ENCODE measurements at places on chromosomes 7 and 10. TPM values are rescaled to one million over a fixed set of nuclear protein-coding genes. Genes with fewer than 3 reads are reported as not detected.

DNA sequence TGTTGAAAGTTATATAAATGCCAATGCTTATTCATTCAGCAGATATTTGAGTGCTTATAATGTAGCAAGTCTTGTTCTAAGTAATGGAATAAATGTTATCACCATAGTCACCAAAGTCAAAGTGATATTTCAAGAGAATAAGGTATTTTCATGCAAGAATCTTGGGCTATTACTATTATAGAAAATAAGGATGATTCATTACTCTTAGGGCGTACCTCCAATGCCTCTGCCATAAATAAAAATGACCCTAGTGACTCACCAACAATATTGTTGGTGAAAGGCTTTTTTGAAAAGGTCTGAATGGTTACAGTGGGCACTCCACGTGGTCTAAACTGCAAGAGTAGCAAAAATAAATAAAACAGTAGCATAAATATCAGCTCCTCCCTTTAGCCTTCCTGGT lies 68.4 kb downstream of the RALA start:
- DNase-seq, result no peak

The ANLN gene
- polyA plus RNA-seq, result 12.8 TPM

GRCh38 chr7:83547526-83547925 lies 101.4 kb downstream of the SEMA3E start:
- peak; percentile 42 for DNase-seq

- DNase-seq, result no peak
These were observed 2.6 kb upstream of the MYPN start for GRCh38 chr10:68106656-68107055.

- DNase-seq, result no peak
These were observed 58.1 kb downstream of the ITGA8 start for GRCh38 chr10:15661574-15661973.

GRCh38 chr7:132412435-132412834 lies 163.8 kb downstream of the PLXNA4 start:
- DNase-seq, result no peak

The MOGAT3 gene
- 15.4 TPM for polyA plus RNA-seq

- no peak for DNase-seq
These were observed 381.2 kb upstream of the MBL2 start for GRCh38 chr10:53153831-53154230.

The LIMK1 gene
- polyA plus RNA-seq, result 2.0 TPM

- DNase-seq, result no peak
These were observed 146.7 kb upstream of the TMEM196 start for GRCh38 chr7:19920166-19920565.

GRCh38 chr7:1884583-1885350 lies 214.7 kb downstream of the ELFN1 start:
- no peak for DNase-seq

GRCh38 chr10:69818676-69819239 lies 17.1 kb downstream of the COL13A1 start:
- no peak for DNase-seq

DNA sequence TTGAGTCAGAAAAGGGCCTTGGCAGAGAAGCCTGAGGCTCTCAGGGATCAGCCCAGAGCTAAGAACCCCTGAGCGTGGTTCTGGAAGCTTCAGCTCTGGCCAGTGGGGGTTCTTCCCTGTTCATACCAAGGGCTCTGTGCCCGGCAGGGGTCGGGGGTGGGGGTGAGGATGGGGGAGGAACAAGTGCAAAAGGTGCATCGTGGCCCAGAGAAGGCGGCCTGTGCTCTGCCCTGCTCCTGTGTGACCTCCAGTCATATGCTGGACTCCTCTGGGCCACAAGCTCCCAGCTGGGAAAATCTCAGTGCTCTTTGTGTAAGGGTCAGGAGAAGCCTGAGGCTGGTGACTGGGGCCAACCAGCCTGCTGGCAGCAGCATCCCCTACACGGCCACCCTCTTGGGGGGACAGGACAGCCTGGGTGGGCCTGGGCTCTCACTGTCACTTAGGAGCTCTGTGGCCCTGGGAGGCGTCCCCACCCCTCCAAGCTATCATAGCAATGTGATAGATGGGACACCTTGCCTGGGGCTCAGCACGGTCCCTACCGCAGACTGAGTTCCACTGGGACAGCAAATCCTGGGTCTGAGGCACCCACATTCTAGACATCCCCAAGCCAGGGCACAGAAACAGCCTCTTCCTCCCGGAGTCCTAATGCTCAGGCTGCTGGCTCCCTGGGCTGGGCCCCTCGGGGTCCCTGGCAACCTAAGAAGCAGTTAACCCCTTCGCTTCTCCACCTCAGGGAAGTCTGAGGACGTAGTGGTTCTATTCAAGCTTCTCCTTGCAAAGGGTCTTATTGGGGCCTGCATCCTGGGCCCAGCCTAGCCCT lies 2.5 kb downstream of the MMRN2 start:
- DNase-seq, result no peak

DNA sequence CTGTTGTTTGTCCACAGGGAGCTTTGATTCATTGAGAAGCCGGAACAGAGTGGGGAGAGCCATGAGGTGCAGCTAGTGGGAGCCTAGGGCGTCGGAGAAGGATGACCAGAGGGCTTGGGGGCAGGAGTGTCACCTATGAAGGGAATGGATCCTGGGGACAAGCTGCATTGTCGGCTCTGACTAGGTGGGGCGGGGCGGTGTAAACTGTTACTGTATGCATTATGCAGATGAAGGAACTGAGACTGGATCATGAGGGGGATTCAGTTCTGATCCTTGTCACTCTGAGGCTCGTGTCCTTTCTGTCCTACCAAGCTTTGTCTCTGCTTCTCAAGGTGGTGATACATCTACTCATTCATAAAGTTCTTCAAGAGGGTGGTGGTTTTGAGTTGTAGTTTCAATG lies 39.9 kb upstream of the MMD2 start:
- DNase-seq, result no peak

DNA sequence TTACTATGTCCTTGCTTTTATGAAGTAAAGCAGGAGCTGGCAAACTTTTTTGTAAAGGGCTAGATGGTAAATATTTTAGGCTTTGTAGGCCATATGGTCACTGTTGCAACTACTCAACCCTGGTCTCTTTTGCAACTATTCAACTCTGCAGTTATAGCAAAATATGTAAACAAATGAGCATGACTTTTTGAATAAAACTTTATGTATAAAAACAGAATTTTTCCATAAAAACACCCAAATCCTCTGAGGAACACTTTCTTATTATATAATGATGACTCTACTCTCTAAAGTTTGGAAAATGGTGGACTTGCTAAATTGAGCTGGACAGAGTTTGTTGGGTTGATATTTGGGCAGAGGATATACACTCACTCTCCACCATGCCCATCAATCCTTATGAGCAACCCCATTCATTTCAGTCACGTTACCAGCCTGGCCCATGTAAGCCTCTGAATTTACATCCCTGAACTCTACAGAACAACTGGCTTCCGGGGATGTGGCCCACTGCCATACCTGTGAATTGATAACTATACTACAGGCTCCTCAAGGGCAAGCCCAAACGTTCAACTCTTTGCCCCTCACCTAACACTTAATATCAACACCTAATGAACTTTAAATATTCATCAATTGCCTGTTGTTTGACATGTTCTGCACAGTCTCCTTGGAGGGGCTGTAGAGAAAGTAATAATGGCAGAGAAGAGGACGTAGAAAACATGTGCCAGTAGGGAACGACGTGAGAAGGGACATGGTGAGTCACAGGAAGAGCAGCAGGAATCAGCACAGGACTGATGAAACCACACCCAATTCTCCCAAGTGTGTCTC lies 37.6 kb downstream of the SGMS1 start:
- no peak for DNase-seq

- DNase-seq, result no peak
These were observed 129.6 kb downstream of the ATP6V0E2 start for GRCh38 chr7:150003304-150003810.

- peak; percentile 15 for DNase-seq
These were observed 249.6 kb downstream of the ELFN1 start for GRCh38 chr7:1919539-1920265.

The PCGF5 gene
- polyA plus RNA-seq, result 43.5 TPM

DNA sequence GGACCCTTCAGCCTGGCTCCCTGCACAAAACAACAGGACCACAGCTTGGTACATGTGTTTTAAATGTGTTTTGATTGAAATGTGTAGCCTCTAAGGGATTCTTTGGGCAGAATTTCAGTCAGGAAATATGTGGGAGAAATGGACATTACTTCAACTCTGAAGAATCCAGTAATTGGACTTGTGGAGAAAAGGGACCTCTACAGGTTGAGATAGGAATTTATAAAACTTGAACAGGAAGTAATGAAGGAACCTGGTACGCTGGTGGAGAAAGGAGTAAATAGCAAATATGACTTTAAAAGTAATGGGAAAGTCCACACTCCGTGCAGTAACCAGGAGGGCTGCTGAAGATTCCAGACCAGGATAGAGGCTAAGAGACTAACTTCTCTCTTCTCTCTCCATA lies 220.5 kb downstream of the LHFPL3 start:
- DNase-seq, result peak; percentile 18

DNA sequence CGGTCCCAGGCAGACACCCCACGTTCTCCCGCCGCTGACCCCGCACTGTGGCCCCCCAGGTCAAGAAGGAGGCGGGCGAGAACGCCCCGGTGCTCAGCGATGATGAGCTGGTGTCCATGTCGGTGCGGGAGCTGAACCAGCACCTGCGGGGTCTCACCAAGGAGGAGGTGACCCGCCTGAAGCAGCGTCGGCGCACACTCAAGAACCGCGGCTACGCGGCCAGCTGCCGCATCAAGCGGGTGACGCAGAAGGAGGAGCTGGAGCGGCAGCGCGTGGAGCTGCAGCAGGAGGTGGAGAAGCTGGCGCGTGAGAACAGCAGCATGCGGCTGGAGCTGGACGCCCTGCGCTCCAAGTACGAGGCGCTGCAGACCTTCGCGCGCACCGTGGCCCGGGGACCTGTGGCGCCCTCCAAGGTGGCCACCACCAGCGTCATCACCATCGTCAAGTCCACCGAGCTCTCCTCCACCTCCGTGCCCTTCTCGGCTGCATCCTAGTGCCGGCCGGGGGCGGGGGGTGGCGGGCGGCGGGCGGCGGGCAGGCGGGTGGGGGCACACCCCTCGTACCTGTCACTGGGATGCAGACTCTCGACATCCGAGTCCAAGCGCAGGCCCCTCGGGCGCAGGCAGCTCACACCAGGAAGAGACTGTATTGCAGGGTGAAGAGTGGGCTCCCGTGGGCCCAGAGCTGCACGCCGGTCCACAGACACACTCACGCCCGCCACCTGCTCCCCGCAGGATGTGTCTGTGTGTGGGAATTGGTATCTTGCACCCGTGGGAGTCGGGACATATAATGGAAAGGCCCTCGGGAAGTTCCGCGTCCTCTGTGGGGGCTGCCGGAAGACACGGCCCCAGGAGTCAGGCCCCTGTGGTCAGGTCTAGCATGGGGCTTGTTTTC lies 9.6 kb downstream of the MAFK start:
- no peak for DNase-seq

GRCh38 chr10:107434201-107434600 lies 269.7 kb upstream of the SORCS1 start:
- no peak for DNase-seq

GRCh38 chr10:89171263-89171872 lies 35.7 kb downstream of the CH25H start:
- DNase-seq, result no peak

- DNase-seq, result no peak
These were observed 188.4 kb downstream of the DYNC1I1 start for GRCh38 chr7:95960706-95961244.

GRCh38 chr10:20668985-20669384 lies 228.1 kb downstream of the NEBL start:
- no peak for DNase-seq

GRCh38 chr10:102243309-102243708 lies 2.0 kb upstream of the PITX3 start:
- no peak for DNase-seq

GRCh38 chr7:140297192-140297591 lies 101.1 kb downstream of the SLC37A3 start:
- DNase-seq, result no peak

The CPED1 gene
- 8.7 TPM for polyA plus RNA-seq

Measured in small intestine (tissue), 16 donors.